ENCODE measurements at places on chromosomes 3 and 15. TPM values are rescaled to one million over a fixed set of nuclear protein-coding genes. Genes with fewer than 3 reads are reported as not detected.

Gene LMAN1L
- total RNA-seq: not detected

Gene ZDHHC19
- 1.2 TPM for total RNA-seq

Gene AHSG
- not detected for total RNA-seq

Gene TMF1
- 40.8 TPM for total RNA-seq

Gene ZCWPW2
- total RNA-seq: 0.84 TPM

Gene SEC22C
- total RNA-seq: 55.2 TPM

DNA sequence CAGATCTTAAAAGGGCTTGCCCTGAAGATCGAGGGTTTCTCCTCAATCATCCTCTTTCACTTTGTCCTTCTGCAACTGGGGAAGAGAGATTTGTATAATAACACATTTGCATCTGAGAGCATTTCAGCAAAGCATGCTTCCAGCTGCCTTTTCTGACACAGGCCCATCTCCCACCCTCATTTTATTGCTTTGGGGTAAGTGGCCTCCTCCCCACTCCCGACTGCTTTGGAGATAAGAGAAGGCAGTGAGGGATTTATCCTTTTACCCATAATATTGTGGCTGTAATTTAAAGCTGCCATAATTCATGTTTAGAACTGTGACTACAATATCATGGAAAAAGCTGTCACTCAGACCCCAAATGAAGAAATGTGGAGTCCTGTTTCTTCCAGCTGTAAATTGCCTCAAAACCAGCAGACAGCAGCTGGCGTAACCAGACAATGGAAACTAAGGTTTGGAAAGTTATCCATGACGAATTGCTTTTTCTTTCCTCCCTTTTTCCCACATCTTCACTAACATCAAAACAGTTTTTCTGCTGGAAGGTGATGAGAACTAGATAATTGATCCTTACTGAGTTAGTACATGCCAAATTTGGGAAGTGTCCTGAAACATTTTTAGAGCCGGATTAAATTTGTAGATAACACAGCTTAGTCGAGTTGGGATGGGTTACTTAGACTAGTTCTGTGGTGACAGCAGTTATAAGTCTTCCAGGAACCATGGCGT lies 104.2 kb upstream of the PFN2 start:
- no peak overlapping the region for H3K4me3 ChIP-seq
- H3K27ac ChIP-seq: no peak overlapping the region
- no peaks in the 10 kb centered on the region for H3K27me3 ChIP-seq
- DNase-seq: peak; percentile 28
- no peaks in the 10 kb centered on the region for H3K4me1 ChIP-seq
- H3K36me3 ChIP-seq: no peaks in the 10 kb centered on the region

DNA sequence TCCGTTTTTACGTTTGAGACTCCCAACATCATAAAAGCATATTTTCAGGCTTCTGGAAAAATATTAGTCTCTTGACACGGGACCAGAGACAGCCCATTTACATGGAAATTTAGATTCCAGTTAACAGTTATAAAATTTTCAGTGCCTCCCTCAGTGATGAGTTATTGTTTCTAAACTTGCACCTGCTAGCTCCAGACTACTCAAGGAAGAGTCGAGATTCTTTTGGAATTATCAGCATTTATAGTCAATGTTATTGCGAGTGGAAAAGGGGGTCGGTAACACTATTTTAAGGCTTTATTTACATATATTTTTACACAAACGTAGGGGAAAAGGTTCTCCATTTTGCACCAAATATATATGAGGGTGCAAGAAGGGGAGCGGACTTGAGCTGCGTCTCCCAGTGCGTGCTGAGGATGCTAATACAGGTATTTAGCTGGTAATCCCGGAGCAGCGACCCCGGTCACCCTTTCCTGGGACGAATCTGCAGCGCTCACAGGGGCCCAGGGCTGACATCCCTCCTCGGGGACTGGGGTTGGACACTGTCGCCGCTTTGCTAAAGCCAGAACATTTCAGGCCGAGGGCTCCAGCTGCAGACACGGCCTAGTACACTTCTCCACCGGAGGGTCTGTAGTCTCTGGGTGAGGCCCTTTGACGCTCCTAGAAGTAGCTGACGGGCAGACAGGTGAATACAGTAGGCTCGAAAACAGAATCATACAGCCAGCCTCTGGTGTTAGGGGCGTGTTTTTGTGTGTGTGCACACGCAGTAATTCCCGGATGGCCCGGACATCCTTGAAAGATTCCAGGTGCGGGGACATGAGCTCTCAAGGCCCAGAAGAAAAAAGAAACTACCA lies 729 bp upstream of the ZBTB11 start:
- H3K27ac ChIP-seq: peak overlapping the region; percentile 58
- peak overlapping the region; percentile 89 for H3K4me3 ChIP-seq
- peaks cover 55% of the 10 kb centered on the region for H3K4me1 ChIP-seq
- peaks cover 33% of the 10 kb centered on the region for H3K36me3 ChIP-seq
- DNase-seq: no peak
- no peaks in the 10 kb centered on the region for H3K27me3 ChIP-seq

- H3K36me3 ChIP-seq: no peaks in the 10 kb centered on the region
- no peaks in the 10 kb centered on the region for H3K27me3 ChIP-seq
- H3K27ac ChIP-seq: no peak overlapping the region
- DNase-seq: no peak
Measured at GRCh38 chr3:105456017-105456416, 89.3 kb downstream of the ALCAM start.

- H3K4me1 ChIP-seq: no peaks in the 10 kb centered on the region
- DNase-seq: no peak
- H3K36me3 ChIP-seq: no peaks in the 10 kb centered on the region
- no peaks in the 10 kb centered on the region for H3K27me3 ChIP-seq
Measured at GRCh38 chr3:131762981-131763564, 260.3 kb upstream of the MRPL3 start.

DNA sequence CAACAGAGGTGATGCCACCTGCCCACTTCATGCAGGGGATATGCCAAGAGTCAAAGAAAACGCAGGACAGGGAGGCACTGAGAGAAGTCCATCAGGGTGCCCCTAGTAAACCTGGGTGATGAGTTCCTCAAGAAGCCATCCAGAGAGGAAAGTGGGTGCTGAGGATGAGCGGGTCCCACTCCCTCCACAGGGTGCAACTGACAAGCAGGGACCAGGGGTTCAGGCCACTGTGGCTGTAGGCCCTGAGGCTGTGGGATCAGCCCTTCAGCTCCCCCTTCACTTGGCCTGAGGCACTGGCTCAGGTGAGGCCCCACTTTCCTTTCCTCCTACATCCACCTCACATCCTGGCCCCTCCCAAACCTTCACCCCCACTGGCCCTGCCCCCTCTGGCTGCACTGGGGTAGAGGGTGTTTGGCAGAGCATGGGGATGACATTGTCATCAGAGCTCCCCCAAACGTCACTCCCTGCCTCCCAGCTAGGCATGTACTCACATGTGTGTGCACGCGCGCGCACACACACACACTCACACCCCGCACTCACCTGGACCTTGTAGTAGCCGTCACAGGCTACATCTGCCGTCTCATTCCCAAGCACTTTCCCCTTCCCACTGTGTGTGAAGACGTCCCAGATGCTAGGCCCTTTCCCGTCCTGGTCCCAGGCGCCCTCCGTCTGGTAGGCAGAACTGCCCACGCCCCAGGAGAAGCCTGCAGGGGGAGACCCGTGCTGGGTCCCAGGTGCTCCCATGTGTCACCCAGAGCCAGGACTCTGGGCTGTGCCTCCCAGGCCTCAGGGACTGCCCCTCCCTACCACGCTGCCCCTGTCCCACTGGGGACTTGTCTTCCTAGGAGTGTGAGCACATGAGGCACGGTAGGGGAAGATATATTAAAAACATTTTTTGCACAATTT lies 1.4 kb downstream of the LCTL start:
- H3K4me1 ChIP-seq: peaks cover 6% of the 10 kb centered on the region
- no peaks in the 10 kb centered on the region for H3K27me3 ChIP-seq
- H3K36me3 ChIP-seq: no peaks in the 10 kb centered on the region
- no peak overlapping the region for H3K27ac ChIP-seq

DNA sequence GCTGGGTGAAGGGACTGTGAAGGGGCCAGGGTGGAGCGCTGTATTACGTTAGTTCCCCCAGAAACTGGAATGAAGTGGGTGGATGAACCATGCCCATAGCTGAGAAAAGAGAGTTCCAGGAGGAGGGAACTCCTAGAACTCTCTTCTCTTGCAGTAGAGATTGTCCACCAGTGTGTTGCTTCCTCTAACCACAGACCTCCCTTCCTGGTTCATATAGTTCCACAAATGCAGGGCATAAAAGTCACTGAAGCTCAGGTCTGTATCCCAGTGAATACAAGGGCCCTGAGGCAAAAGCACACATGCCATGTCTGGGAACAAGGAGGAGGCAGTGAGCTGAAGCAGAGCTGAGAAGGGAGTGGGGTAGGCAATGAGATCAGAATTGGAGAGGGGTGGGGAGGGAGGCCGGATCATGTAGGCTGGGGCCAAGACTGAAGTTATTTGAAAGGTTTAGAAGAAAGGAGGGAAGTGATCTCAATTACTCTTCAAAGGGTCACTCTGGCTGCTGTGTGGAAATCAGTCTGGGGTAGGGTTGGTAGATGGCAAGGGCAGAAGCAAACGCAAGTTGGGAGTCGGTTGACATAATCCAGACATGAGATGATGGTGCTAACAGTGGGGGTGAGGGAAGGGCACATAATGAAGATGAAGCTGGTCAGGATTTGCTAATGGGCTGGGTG lies 6.5 kb downstream of the A4GNT start:
- peak overlapping the region; percentile 70 for H3K27ac ChIP-seq
- H3K27me3 ChIP-seq: no peaks in the 10 kb centered on the region
- H3K36me3 ChIP-seq: no peaks in the 10 kb centered on the region
- no peak for DNase-seq

- no peak overlapping the region for H3K27ac ChIP-seq
- no peaks in the 10 kb centered on the region for H3K4me1 ChIP-seq
- no peak for DNase-seq
Measured at GRCh38 chr3:35746492-35746891, 107.2 kb downstream of the ARPP21 start.

DNA sequence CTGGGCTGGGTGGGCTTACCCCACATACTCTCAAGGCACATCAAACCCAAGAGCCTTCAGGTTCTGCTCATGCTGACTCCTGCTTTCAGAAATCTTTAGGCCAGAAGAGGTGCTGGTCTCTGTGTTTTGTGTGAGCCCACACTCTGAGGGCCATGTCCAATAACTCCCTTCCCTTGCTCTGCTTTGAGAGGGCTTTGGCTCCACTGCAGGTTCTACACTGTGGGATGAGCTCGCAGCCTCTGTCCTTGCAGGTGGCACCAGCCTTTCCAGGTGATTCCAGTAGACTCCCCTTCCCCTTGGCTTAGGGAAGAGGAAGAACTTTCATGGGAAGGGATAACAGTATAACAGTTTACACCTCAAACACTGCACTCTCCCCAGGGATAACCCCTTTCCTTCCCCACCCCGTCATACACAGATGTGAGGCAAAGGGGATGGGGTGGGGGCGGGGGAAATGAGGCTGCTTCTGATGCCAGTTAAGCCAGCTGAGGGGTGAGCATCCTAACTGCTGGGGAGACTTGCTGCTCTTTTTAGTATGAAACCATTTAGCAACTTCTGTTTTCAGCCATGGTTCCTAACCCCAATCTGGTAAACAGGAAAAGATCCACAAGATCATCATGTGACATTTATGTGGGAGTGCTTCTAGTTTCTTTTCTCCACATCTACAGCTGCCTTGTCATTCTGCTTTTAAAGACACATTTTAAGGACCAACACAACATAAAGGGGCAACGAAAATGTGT lies 262.4 kb downstream of the SLC9A9 start:
- H3K4me3 ChIP-seq: no peak overlapping the region
- H3K27me3 ChIP-seq: no peaks in the 10 kb centered on the region
- H3K27ac ChIP-seq: no peak overlapping the region
- no peaks in the 10 kb centered on the region for H3K4me1 ChIP-seq
- no peak for DNase-seq
- H3K36me3 ChIP-seq: no peaks in the 10 kb centered on the region

DNA sequence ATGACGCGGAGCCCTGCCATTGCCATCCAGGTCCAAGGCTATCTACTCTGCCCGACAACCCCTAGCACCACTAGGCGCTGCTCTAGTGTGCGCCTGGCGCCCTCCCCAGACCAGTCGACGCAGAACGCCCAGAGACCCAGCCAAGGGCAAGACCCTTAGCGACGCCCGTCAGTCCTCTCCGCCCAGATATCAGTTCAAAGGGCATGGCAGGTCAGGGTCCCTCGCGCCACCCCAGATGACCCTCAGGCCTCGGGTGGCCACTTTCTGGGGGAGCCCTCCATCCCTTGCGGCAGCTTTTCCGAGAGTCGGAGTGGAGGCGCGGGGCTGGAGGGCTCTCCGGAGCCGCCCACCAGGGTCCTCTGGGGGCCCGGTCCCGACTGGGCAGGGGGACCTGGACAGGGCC lies 371 bp upstream of the CLSTN2 start:
- H3K4me3 ChIP-seq: peak overlapping the region; percentile 22
- H3K27me3 ChIP-seq: peaks cover 70% of the 10 kb centered on the region
- peaks cover 18% of the 10 kb centered on the region for H3K4me1 ChIP-seq
- DNase-seq: no peak

GRCh38 chr15:101105059-101105891 lies 146.6 kb downstream of the CHSY1 start:
- H3K27ac ChIP-seq: no peak overlapping the region
- no peak for DNase-seq
- H3K4me3 ChIP-seq: no peak overlapping the region
- H3K36me3 ChIP-seq: no peaks in the 10 kb centered on the region
- H3K27me3 ChIP-seq: no peaks in the 10 kb centered on the region

- H3K27me3 ChIP-seq: no peaks in the 10 kb centered on the region
- H3K27ac ChIP-seq: no peak overlapping the region
- H3K36me3 ChIP-seq: no peaks in the 10 kb centered on the region
Measured at GRCh38 chr15:77074350-77074749, 3.4 kb upstream of the TSPAN3 start.

DNA sequence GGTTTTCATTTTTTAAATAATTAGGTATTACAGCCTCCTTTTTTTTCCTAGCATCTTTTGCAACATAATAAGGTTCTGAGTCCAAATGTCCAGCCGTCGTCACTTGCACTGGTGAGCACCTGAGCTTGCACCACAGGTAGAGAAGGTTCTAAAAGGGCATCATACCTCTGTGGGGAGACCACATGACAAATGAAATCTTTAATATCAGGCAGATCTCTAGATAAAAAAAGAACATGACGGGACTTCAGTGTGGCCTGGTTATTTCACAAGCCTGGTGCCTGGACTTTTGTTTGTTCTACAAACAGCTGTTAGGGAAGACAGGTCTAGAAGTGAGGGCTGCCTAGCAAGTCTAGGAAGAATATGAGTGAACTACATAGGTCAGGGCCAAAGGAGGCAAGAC lies 3.6 kb downstream of the ZBED2 start:
- H3K27ac ChIP-seq: no peak overlapping the region
- no peak for DNase-seq
- no peaks in the 10 kb centered on the region for H3K27me3 ChIP-seq
- H3K36me3 ChIP-seq: no peaks in the 10 kb centered on the region
- H3K4me1 ChIP-seq: no peaks in the 10 kb centered on the region

GRCh38 chr3:17573396-17573795 lies 169.0 kb downstream of the TBC1D5 start:
- no peaks in the 10 kb centered on the region for H3K27me3 ChIP-seq
- no peak overlapping the region for H3K4me3 ChIP-seq
- H3K36me3 ChIP-seq: no peaks in the 10 kb centered on the region
- H3K4me1 ChIP-seq: no peaks in the 10 kb centered on the region
- DNase-seq: no peak

DNA sequence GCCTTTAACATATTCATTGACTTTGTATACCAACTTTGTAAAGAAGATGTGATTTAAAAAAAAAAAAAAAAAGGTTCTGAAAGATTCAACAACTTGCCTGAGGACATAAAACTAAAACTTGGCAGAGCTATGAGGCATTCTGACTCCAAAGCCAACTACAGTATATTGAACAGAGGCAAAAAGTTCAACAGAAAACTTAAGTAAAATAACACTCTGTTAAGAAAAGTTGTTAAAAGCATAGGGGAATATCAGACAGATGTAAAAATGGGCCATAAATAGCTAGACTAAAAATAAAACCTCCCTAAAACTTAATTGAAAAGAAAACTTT lies 23.4 kb downstream of the GOLIM4 start:
- no peak overlapping the region for H3K4me3 ChIP-seq
- no peaks in the 10 kb centered on the region for H3K4me1 ChIP-seq
- no peak overlapping the region for H3K27ac ChIP-seq
- no peak for DNase-seq
- no peaks in the 10 kb centered on the region for H3K36me3 ChIP-seq

Data from left lung (tissue), 14 donors.